Brain microvascular endothelial cell (primary cell): ENCODE measurements at places on chromosomes 12 and 14.

GRCh38 chr12:68453278-68453677 is 121.1 kb upstream of the MDM1 start:
- DNase-seq: no peak

DNA sequence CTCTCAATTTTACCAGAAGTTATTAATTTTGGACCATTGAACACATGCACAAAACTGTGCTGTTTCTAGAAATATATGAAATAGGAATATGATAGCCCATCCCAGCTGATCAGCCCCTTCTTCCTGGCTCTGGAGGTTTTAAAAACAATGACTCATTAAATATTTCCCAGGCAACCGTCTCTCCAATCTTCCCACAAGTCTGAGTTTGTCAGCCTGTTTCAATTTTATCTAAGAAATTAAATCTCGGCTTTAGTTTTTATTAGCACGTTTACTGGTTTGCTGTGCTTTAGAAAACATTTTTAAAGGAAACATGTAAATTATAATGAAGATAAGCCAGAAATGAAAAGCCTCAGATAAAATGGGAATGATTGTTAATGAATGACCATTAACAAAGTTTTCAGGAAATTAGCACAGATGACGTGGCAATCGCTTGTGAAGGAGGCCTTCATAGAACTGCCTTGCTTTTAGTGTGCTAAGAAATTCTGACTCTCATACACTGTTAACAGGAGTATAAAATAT is 89.3 kb upstream of the RAP1B start:
- DNase-seq: peak; percentile 78

DNA sequence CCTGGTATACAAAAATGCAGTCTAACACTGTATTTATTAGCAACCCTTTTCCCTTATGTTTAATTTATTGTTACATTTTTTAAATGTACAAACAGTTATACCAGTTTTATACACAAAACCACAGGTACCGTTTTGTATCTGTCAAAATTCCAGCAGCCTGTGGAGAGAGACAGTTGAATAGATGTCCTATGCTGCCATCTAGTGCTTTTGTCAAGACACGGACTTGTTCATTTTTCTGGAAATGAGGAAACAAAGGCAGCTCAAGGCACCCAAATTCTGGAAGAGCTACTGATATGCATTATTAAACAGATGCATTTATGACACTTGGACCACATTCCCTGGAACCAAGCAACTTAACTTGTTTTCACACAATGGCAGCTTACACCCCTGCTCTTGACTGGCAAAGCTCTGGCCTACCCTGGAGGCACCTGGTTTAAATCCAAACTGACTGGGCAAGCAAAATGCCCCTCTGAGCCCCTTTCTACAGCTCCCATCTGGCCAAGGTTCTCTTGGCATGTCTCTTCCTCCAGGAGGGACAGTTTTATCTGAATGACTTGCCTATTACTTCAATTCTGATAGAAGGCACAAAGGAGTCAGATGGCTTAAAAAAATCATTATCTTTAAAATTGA is 286.9 kb upstream of the PRKD1 start:
- peak; percentile 39 for DNase-seq

DNA sequence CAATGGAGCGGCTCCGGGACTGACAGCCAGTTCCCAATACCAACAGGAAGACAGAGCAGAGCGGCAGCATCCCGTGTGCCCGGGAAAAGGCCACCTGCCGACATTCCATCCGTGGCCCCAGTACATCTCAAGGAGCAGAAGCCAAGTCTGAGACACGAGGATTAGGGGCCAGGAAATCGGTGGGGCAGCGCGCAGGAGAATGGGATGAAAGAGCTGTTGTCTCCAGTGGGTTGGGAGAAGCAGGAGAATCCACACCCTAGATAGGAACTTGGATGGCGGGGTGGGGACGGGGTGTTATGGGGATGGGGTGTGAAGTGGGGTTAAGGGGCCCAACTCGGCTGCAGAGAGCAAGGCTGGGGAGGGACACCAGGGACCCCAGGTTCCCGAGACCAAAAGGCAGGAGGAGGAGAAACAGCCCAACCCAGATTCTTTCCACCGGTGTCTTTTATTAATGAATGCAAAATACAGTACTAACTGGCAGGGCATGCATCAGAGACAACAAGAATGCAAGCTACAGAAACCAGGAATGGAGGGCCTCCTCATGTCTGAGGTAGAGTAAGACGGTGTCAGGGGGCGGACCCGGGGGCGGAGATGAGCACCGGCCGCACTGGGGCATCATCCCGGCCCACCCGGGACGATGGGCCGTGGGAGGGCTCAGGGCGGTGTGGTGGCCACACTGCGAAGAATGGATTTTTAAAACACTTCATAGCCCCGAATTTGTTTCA is 50.3 kb downstream of the BEGAIN start:
- DNase-seq: no peak

GRCh38 chr12:9736936-9737705 is 4.2 kb upstream of the CLECL1 start:
- DNase-seq: no peak

- DNase-seq: peak; percentile 89
Measured at GRCh38 chr14:49853572-49854375, 1.2 kb upstream of the NEMF start.

- DNase-seq: peak; percentile 20
Measured at GRCh38 chr12:102740141-102740955, 176.7 kb downstream of the PAH start.

- peak; percentile 67 for DNase-seq
Measured at GRCh38 chr14:75711796-75712211, 50.8 kb downstream of the TTLL5 start.

- DNase-seq: no peak
Measured at GRCh38 chr12:78118036-78118435, 287.3 kb downstream of the NAV3 start.

DNA sequence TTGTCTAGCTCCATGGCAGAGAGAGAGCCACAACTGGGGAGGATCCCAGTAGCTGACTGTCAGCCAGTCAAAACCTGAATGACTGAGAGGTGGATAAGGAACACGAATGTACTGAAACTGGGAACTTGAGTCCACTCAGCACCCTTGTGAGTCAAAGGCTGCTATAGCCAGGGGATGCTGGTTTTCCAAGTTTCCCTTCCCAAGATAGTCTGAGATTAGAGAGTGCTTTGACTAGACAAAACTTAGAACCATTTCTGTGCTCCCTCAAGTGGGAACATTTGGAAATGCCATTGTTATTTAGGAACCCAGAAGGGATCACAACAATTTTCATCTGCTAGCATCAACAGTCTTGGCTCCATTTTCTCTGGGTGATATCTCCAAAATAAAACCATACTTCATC is 4.0 kb downstream of the PRKAG1 start:
- DNase-seq: peak; percentile 20

- DNase-seq: no peak
Measured at GRCh38 chr14:53874704-53875103, 81.9 kb downstream of the BMP4 start.

- DNase-seq: peak; percentile 7
Measured at GRCh38 chr12:131454418-131455217, 256.3 kb upstream of the SFSWAP start.

- no peak for DNase-seq
Measured at GRCh38 chr14:74852922-74853530, 22.9 kb downstream of the PROX2 start.

DNA sequence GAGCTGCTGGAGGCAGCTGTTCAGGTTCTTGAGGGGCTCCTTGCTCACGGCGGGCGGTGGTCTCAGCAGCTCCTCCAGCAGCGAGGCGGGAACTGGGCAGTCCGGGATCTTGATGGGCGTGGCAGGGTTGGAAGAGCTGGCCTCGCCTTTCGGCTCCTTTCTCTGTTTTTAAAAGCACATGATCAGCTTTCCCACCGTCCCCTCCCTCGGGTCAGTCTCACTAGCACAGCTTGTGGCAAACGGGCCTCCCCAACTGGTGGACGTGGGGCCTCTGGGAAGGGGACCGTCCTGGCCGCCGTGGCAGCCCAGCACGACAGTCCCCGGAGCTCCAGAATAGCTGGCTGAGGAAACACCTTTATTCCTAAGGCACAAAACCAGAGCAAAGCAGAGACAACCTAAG is 12.5 kb upstream of the ANKLE2 start:
- DNase-seq: no peak

DNA sequence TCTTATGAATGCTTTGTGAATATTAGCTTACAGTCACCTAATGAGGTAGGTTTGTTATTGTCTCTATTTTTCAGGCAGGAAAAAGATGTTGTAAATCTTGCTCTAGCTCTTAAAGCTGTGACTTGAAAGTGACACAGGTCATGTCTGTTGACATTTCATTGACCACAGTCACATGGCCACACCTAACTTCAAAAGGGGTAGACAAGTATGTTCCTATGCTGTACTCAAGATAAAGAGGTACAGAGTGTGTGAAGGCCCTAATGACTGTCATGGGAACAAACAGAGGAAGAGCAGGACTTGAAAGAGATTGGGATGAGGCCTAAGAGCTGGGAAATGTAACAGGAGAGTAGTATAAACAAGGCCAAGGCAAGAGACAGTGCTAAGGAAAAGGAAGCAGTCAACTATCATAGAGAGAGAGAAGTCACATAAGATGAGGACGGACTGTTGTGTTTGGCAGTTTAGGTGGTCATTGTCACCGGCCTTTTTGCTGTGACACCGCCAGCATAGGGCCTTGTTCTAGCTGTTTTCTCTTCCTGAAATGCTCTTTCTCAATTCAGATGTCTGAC is 181.0 kb downstream of the CFAP54 start:
- no peak for DNase-seq

- DNase-seq: peak; percentile 40
Measured at GRCh38 chr12:65699251-65699650, 125.0 kb upstream of the HMGA2 start.

- DNase-seq: no peak
Measured at GRCh38 chr12:53229454-53229853, 2.6 kb downstream of the RARG start.

- peak; percentile 65 for DNase-seq
Measured at GRCh38 chr12:12336049-12336411, 14.0 kb downstream of the MANSC1 start.

DNA sequence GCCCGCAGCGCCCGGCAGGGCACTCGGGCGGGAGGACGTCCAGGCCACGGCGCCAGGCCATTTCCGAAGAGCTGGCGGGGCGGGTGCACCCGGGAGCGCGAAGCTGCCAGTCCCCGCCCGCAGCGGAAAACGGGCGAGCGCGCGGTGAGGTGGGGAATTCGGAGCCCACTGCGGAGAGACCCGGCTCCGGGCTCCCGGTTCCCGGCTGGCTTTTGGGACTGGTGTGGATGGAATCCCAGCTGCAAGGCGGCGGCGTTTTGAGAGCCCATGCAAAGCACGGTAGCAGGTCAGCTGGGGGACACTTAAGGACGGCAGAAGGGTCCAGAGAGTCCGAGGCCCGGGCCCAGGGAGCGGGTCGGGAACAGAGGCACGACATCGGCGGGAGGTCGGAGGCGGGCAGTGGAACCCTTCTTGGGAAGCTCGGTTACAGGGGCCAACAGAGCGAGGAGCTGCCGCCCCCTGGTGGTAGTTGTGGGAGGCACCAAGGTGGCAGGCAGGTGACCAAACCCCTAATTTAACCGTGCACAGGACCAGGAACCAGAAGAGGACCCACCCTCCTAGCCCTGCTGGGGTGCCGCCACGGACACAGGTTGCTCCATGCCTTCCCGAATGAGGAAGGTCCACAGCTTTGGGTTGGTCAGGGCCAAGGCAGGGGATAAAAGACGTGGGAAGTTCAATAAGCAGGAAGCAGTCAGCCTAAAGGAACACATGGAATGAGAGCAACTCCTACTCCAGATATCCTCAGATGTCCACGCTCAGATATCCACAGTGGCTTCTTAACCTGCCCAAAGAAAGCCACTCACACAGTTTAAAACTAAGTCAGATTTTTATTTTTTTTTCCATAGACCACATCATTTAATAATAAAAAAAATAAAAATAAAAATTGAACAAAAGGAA is 685 bp upstream of the CDH24 start:
- peak; percentile 58 for DNase-seq

GRCh38 chr14:59159169-59159568 is 29.3 kb upstream of the DAAM1 start:
- DNase-seq: no peak

GRCh38 chr12:3600039-3600720 is 109.2 kb downstream of the PRMT8 start:
- no peak for DNase-seq

DNA sequence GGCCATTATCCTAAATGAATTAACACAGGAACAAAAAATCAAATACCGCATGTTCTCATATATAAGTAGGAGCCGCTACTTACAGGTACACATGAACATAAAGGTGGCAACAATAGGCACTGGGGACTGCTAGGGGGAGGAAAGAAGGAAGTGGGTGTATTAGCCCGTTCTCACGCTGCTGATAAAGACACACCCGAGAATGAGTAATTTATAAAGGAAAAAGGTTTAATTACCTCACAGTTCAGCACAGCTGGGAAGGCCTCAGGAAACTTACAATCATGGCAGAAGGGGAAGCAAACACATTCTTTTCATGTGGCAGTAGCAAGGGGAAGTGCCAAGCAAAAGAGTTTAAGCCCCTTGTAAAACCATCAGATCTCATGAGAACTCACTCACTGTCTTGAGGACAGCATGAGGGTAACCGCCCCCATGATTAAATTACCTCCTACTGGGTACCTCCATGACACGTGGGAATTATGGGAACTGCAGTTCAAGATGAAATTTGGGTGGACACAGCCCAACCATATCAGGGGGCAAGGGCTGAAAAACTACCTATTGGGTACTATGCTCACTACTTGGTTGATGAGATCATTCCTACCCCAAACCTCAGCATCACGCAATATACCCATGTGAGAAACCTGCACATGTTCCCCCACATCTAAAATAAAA is 16.4 kb upstream of the MIA2 start:
- DNase-seq: no peak

DNA sequence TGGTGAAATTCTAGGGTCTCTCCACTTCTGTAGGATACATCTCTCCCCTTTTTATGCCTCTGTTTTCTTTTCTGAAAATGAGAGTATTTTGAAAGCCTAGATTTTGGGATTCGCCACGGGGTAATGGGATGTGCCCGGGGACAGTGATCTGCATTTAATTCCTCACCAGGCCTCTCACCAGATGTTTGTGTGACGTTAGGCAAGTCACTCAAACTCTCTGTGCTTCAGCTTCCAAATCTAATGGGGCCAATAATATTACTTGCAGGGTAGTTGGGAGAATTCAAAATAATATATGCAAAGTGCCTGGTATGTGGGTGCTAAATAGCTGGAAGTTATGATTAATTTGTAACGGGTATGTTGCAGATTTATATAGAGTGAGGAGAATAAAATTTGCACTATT is 78.8 kb downstream of the C12orf75 start:
- no peak for DNase-seq

GRCh38 chr14:98234208-98234607 is 1037.8 kb downstream of the BCL11B start:
- no peak for DNase-seq

GRCh38 chr14:22890416-22890815 is 7.4 kb downstream of the REM2 start:
- no peak for DNase-seq

- no peak for DNase-seq
Measured at GRCh38 chr12:60263161-60263560, 667.3 kb downstream of the SLC16A7 start.

GRCh38 chr14:62079038-62079437 is 316.8 kb downstream of the SNAPC1 start:
- DNase-seq: no peak

- DNase-seq: no peak
Measured at GRCh38 chr12:20695232-20695631, at the start of gene SLCO1C1. Gene SLCO1C1, plus strand, starts transcription at chr12:20695332. Its CDS starts 4,245 bp downstream, at chr12:20699577.

- DNase-seq: peak; percentile 94
Measured at GRCh38 chr12:50620109-50620977, 115.6 kb downstream of the DIP2B start.

- DNase-seq: no peak
Measured at GRCh38 chr12:119829439-119829838, 47.7 kb downstream of the CIT start.

GRCh38 chr12:4813741-4814140 is 93.5 kb downstream of the GALNT8 start:
- no peak for DNase-seq

GRCh38 chr14:68027276-68027675 is 207.7 kb downstream of the RAD51B start:
- peak; percentile 8 for DNase-seq
